NCI-H2081 (cell line): ENCODE measurements at places on chromosomes 4 and X.
A peak's percentile ranks its signal among the peaks of the same experiment; 100 is the strongest.

- no peak for DNase-seq
These were observed 556.5 kb upstream of the NR3C2 start for GRCh38 chr4:148998719-148999118.

- DNase-seq = no peak
These were observed 176.4 kb downstream of the IL1RAPL2 start for GRCh38 chrX:104742355-104742754.

GRCh38 chr4:113689394-113689793 is 72.1 kb downstream of the CAMK2D start:
- DNase-seq = no peak

- DNase-seq = no peak
These were observed 61.5 kb downstream of the RFC1 start for GRCh38 chr4:39304651-39305050.

DNA sequence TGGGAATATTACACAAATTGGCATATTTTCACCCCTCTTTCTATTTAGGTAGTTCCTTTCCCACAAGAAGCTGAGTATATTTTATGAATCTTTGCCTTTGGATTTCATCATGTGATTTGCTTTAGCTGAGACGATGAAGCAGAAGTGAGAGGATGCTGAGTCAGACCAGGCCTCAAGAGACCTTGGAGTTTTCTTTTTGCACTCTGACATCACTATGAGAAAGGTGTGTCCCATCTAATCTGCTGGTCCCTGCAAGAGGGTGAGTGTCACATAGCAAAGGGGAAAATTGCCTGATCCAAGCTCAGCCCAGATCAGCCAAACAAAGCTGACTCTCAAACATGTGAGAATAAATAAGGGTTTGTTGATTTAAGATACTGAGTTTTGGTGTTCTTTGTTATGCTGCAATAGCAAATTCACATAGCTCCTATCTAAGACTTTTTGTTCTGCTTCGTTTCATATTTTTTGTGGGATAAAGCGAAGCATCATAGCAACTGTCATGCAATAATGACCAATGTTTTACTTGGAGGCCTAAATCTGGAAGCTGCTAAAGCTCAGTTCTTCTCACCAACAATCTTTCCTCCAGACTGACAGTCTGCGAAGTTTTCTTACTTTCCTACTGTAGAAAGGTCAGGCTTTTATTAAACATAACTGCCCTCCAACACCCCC is 176.9 kb downstream of the PDHA2 start:
- DNase-seq = no peak

- no peak for DNase-seq
These were observed 398.8 kb upstream of the RPS6KA3 start for GRCh38 chrX:20665481-20665880.

- DNase-seq = peak; percentile 30
These were observed at the start of gene RAP2C for GRCh38 chrX:132219343-132219768. Gene RAP2C (minus strand): TSS chrX:132219447. CDS start chrX:132217268, 2,179 bp downstream.

DNA sequence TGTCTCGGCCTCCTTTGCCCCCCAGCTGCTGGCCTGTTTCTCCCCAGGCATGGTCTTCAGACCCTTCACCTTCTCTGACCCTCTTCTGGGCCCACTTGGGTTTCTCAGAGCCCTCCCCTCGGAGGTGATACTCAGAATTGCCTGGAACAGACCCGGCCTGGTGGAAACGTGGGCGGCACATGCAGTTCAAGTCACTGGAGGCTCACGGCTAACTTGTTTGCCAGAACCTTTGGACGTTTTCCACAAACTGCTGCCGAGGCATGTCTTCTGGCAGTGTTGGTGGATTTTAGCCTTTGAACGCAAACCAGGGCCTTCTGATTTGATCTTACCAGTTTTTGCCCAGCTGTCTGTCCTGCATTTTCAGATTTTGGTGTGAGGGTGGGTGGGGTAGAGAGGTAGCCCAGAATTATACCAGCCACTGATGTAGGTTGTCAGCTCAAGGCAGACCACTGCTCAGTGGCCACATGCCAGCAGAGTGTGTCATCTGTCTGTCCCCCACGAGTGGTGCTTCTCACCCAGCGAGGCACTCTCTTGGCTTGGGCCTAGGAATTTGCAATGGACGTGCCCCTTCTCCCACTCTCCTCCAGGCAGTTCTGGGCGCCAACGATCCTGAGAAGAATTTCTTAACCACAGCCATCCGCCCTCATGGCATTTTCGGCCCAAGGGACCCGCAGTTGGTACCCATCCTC is 32.5 kb upstream of the ZNF185 start:
- DNase-seq = no peak

DNA sequence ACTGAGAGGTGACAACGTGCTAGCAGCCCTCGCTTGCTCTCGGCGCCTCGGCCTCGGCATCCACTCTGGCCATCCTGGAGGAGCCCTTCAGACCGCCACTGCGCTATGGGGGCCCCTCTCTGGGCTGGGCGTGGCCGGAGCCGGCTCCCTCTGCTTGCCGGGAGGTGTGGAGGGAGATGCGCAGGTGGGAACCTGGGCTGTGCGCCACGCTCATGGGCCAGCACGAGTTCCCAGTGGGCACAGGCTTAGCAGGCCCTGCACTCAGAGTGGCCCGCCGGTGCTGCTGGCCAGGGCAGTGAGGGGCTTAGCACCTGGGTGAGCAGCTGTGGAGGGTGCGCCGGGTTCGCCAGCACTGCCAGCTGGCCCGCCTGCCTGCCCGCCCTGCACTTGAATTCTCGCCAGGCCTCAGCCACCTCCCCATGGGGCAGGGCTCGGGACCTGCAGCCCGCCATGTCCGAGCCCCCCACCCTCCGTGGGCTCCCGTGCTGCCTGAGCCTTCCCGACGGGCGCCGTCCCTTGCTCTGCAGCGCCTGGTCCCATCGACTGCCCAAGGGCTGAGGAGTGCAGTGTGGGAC is 148.0 kb downstream of the RAPGEF2 start:
- DNase-seq = no peak

- peak; percentile 83 for DNase-seq
These were observed at the start of gene ZCCHC12 for GRCh38 chrX:118823263-118824172. Gene ZCCHC12 (plus strand): TSS chrX:118823824. CDS start chrX:118825245, 1,421 bp downstream.

DNA sequence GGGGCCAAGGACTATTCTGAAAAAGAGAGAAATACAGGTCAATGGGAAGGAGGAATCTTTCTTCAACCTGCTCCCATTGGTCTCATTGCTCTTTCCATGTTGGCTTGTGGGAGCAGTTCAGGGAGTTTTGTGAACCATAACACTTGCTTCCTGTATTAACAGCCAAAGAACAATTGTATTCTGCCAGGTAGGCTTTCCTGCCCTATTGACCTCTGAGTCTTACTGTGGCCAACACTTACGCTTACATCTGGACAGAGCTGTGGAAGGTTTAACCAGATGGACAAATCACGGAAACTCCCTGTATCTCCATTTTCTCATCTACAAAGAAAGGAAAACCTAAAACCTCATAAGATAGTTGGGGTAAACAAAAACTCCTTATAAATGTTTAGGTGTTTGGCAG is 30.7 kb downstream of the MID1IP1 start:
- DNase-seq = no peak

- DNase-seq = no peak
These were observed 33.0 kb downstream of the MTHFD2L start for GRCh38 chr4:74190919-74191397.

GRCh38 chr4:37885496-37885895 is 5.4 kb upstream of the TBC1D1 start:
- DNase-seq = no peak

GRCh38 chr4:26573389-26573794 is 10.5 kb upstream of the TBC1D19 start:
- DNase-seq = no peak

- DNase-seq = no peak
These were observed 253.2 kb upstream of the CENPE start for GRCh38 chr4:103451341-103451740.

GRCh38 chr4:26126143-26126718 is 194.6 kb upstream of the RBPJ start:
- no peak for DNase-seq

GRCh38 chr4:2288051-2288541 is 26.2 kb upstream of the MXD4 start:
- DNase-seq = no peak

DNA sequence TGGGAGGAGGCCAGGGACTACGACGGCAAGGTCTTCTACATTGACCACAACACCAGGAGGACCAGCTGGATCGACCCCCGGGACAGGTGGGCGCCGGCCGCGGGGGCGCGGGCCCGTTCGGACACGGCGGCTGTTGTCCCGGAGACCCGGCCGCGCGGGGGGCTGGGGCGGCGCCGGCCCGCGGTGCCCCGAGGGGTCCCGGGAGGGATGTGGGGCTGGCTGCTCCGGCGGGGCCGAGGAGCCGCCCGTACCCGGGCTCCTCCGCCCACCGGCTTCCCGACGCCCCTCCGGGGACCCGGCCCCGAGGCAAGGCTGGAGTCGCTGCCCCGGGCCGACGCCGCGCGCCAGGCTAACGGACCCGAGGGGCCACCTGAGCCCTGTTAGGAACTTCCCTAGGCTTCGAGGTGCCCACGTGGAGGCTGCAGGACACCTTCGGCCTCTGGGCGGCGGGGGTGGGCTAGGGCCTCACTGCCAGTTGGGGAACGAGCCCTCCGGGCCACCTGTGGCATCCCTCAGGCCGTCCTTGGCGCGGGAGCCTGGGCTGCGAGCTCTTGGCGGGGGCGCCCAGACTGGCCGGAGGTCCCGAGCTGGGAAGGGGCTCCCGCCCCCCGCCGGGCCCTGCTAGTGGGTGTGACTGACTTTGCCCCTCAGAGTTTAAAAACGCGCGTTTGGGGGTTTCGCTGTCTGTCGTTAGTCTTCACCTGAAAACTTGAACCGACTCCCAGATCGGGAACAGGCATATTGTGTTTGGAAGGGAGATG is 660 bp downstream of the WWC2 start:
- DNase-seq = no peak

DNA sequence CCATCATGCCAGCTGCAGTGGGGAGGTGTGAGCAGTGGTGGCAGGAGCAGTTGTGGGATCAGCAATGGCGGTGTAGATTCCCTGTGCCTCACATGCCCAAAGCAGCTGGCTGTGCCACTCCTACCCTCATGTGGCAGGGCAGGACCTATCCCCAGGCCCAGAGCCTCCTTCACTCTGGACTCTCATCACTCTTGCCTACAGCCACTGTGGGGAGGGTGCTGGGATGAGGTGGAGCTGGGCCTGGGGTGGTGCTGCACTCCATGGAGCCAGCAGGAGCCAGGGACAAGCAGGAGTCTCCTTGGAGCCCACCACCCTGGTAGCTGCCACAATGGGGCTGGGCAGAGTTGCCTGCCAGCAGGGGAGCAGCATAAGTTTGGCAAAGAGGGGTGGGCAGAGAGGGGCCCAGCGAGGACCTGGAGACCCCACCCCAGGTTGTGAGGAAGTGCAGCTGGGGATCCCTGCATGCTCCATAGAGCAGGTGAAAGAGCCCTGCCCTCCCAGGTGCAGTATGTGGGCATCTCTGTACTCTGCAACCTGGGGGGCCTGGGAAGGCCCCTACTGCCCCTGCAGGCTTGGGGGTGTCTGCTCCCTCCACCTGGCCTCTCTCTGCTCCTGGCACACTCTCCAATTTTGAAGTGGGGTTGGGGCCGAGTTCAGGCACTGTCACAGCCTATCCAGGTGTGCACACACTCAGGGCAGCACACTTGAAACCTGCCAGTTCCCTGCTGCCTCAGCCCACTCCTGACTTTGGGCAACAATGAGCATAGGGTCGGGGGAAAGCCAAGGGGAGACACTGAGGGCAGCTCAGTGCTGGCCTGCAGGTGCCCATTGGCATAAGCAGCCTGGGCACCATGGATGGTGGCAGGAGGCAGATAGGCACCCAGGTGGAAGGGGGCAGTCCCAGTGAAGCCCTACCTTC is 74.0 kb upstream of the INTU start:
- no peak for DNase-seq

GRCh38 chr4:8248091-8248490 is 21.5 kb upstream of the HTRA3 start:
- DNase-seq = no peak

DNA sequence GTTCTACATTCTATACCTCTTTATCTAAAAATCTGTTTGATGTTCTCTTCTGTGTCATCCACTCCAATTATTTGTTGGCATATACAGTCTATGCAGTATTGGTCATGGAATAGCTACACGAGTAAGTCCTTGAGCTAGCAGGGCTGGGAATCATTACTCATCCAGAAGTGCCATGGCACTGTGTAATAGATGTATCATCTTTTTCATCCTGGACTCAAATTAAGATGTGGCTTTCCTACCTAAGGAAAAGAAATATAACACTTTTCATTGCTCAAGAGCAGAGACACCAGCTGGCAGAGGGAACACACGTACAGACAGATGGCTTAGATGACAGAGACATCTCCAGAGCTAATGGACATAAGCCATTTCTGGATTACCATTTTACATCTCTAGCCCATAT is 159.8 kb downstream of the FAM13A start:
- no peak for DNase-seq

DNA sequence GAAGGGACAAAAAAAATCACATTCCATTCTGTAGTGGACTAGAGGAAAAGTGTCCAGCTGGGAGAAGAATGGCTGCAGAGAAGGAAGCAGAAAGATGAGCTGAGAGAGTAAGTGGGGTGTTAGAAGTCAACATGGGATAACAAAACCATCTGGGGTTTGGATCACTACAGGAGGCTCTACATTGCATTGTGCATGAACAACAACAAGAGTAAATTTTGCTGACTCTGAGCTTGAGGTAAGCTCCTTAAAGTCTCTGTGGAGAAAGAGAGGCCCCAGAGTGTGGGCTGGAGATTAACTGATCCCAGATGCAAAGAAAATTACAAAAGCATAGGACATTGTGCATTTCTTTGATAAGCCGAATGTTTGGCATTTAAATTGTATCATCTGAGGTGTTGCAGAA is 128.9 kb downstream of the UGT8 start:
- DNase-seq = no peak

GRCh38 chrX:30831082-30831481 is 58.0 kb downstream of the TAB3 start:
- DNase-seq = no peak

- no peak for DNase-seq
These were observed 11.1 kb downstream of the ITIH6 start for GRCh38 chrX:54786967-54787366.

- DNase-seq = peak; percentile 31
These were observed 4.3 kb upstream of the TLR6 start for GRCh38 chr4:38860788-38861424.

GRCh38 chrX:38192007-38192810 is 28.5 kb downstream of the SRPX start:
- DNase-seq = peak; percentile 41

- DNase-seq = no peak
These were observed 507.8 kb upstream of the GRID2 start for GRCh38 chr4:91795947-91796346.

- no peak for DNase-seq
These were observed 55.4 kb upstream of the ANXA3 start for GRCh38 chr4:78496021-78496643.
